ENCODE measurements at places on chromosomes 3 and 15.

GRCh38 chr3:110664148-110664547 is 407.5 kb upstream of the NECTIN3 start:
- DNase-seq, result no peak

GRCh38 chr3:150346981-150347863 is 60.9 kb upstream of the TSC22D2 start:
- DNase-seq, result no peak

- DNase-seq, result no peak
Observed at GRCh38 chr3:17187589-17188184, 302.9 kb downstream of the PLCL2 start.

- DNase-seq, result no peak
Observed at GRCh38 chr3:66012711-66013110, 26.0 kb downstream of the MAGI1 start.

- no peak for DNase-seq
Observed at GRCh38 chr15:31268911-31269784, 57.5 kb upstream of the KLF13 start.

GRCh38 chr3:79162653-79163052 is 605.1 kb downstream of the ROBO1 start:
- DNase-seq, result no peak

DNA sequence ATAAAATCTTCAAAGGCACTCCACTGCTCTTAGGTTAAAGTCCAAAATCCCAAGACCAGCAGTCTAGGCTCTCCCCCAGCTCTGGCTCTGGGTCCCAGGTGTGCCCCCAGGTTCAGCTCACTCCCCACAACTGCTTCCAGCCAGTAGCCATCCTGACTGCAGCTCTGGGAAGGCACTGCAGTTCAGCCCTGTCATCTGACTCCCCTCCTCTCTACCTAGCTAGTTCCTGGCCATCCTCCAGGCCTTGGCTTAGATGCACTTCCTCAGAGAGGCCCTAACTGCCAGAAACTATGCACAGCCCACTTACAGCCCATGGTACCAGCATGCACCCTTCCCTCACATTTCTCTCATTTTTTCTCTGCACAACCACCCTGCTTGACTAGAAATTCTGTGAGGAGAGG is 25.5 kb downstream of the TBC1D2B start:
- DNase-seq, result no peak

- DNase-seq, result no peak
Observed at GRCh38 chr15:68380456-68380855, 51.5 kb downstream of the ITGA11 start.

DNA sequence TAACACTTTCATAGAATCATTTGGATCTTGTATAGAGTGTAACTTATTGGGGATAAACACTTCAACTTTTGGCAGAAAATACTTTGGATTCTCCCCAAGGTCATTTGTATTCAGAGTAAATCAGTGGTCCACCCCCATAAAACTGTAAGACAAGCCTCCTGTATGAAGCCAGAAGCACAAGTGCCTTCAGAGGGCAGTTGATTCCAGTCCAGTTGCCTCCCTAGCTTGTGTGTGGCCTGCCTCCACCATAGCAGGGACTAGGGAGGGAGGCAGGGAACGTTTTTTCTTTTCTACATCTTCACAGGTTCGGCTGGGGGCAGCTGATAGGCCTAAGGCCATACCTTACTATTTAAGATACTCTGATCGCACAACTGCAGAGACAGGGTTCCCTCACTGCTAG is 11.6 kb downstream of the GORASP1 start:
- no peak for DNase-seq
